ENCODE measurements at places on chromosomes 4 and X.
A peak's percentile ranks its signal among the peaks of the same experiment; 100 is the strongest.

DNA sequence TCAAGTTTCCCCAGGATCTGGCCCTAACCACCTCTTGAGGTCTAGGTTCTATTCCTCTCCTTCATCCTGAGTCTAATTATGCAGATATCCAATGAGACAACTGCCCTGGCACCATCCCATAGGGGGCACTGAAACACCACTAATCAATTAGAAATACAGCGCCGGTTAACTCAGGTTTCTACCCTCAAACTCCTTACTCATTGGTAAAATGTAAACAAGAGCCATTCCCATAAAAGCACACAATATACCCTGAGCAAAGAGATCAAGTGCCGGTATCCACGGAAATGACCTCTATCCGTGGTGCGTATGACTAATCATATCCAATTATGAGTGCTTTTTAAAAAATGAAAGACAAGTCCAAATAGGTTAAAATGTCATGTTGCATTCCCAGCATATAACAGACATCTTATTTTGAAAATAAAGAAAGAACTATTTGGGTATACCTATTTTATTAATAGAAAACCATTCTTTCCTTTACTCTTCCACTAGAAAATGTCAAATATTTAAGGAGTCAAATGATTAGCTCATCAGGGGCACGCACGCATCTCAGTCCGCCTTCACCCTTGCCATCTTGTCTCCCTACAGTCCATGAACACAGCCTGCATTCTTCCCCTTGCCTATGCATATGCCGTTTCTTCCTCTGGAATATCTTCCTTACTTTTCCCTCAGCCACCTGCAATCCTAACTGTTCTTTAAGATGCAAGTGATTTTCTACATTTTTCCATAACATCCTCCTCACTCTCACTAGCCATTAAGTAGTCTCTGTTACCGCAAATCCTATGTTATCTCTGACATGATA lies 141.1 kb downstream of the MAML3 start:
- DNase-seq: peak; percentile 60

DNA sequence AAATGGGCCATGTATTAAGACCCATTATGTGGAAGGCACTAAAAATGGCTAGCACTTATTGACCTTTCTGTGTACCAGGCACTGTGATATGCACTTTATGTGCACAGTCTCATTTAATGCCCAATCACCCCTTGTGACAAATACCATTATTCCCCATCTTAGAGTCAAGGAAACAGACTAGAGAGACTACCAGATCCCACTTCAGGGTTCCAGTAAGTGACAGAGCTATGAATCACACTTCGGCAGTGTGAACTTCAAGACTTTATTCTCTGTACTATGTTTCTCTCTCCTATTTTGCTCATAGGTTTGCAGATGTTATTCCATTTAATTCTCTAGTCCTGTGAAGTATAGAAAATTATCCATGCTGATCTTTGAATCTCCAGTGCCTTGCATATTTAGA lies 107.0 kb downstream of the NFKB1 start:
- no peak for DNase-seq

DNA sequence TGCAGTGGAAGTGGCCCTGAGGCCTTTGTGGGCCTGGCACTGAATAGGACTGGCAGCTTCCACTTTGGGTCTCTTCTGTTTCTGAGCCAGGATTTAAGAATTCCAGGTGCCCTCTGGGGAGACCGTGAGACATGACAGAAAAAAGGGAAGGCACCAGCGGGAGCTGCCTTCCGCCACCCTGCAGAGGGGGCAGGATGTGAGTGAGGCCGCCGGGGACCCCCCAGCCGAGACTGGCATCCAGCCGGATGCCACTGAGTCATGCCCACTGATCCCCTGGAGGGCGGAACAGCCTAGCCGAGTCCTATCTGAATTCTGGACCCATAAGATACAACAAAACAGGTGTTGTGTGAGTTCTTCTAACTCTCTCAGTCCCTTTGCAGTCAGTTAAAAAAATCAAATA lies 41.3 kb downstream of the C4orf50 start:
- DNase-seq: no peak

DNA sequence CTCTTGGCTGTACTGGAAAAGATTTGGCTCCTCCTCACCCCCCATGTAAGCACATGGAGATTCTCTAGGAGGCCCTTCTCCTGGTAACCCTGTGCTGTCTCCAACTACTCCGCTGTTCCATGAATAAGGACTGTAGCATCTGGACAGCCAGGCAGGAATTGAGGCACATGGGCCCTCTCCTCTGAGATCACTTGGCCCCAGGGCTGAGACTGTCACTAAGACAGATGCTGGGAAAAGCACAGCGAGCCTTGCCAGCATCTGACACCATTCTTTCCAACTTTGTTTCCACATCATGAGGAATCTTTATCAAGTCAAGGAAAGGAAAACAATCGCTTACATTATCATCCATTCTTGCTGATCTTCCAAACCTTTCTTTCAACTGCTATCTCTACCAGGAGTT lies 222.6 kb upstream of the INTU start:
- DNase-seq: no peak

- no peak for DNase-seq
These were observed 10.7 kb downstream of the SGMS2 start for GRCh38 chr4:107835406-107835805.

- no peak for DNase-seq
These were observed 90.7 kb downstream of the SHROOM3 start for GRCh38 chr4:76525751-76526150.

DNA sequence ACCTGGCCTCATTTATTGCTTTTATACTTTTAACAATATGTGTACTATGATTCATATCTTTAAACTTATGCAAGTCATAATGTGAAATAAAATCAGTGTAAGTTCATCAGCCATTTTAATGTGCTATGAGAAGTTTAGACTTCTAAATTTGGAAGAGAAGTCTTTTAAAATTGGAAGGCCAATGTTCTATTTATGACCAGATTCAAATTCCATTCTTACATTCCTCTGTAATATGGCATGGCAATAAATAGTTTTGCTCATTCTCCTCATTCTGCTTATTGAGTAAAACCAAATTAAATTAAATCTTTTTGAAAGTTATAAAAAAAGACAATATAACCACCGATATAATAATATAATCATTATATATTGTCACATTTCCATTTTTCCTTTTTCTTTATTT lies 126.2 kb downstream of the SORBS2 start:
- DNase-seq: no peak

DNA sequence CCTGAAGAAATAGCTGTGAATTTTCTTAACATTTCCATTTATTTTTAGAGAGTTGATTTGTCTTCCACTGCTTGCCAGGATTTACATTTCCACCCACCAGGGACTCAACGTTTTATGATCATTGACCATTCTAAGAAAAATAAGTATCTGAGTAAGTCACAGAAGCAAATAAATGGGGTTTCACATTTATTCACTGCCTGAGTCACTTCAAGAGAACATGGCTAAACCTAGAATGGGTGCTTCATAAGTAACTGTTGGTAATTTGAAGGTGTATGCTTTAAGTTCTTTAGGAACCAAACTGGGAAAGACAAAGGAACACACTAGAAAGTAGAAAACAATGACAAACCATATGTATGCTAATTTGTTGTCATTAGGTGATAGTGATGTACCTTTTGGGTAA lies 43.2 kb upstream of the GRIA3 start:
- DNase-seq: no peak

GRCh38 chrX:31271615-31272471 lies 200.0 kb upstream of the FTHL17 start:
- DNase-seq: no peak

DNA sequence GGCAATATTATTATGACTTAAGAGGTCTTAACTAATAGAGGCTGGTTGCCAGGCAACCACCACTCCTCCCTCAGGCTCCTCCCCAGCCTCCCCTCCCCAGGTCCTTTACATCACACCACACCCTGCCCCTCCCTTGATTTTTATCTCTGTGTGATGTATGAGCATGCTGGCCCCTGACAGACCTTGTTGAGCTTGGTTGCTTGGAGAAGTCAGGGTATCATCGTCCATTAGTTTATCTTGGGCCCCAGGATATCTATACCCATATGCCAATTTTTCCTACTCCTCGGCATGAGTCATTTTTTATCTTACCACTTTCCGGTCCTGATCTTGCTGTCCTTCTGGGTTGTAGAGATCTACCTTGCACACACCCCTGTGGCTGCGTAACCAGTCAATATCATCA lies 2.5 kb downstream of the AKAP4 start:
- no peak for DNase-seq

DNA sequence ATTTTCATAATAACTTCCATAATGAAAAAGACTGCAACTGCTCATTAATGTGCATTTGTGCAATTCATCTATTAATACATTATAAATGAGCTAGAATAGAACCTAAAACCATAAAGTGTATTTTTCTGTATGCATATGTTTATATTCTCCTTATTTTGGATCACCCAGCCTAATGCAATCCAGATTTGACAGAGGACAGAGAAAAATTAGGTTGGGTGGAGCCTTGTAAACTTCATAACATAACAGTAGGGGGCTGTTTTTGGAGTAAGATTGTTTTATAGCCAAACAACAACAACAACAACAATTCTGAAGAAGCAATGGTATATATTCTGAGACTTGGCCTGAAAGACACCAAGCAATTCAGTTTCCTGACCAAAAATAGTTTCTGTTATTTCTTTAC lies 615.3 kb upstream of the SLIT2 start:
- no peak for DNase-seq

DNA sequence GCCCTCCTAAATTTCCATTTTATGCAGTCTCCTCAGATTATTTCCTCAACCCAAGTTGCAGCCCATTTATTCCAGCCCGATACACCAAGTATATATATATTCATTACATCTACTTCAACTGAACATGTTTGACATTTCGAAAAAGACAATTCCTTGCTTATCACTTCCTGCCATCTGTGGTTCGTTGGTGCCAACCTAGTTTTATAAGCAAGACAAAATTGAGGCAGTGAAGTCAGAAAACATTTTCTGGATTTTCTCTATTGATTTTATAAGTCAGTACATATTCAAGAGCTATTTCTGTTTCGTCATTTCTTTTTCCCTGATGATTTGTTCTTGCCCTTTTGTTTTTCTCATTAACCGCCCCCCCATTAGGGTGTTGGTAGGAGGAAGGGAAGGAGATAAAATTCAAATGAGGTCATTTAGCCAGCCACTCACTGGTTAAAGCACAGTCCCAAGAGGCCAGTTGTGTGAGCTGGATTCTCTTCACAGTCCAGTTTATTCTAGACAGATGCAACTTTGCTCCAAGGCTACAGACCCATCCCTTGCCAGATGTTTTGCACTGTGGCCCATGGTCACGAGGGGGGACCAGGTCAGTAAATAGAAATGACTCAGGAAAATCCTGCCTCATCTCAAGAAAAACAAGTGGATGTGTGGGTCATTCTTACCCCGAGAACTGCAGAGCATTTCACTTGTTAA lies 20.3 kb upstream of the VEGFD start:
- no peak for DNase-seq

- no peak for DNase-seq
These were observed 2.2 kb downstream of the MID2 start for GRCh38 chrX:107827852-107828251.

DNA sequence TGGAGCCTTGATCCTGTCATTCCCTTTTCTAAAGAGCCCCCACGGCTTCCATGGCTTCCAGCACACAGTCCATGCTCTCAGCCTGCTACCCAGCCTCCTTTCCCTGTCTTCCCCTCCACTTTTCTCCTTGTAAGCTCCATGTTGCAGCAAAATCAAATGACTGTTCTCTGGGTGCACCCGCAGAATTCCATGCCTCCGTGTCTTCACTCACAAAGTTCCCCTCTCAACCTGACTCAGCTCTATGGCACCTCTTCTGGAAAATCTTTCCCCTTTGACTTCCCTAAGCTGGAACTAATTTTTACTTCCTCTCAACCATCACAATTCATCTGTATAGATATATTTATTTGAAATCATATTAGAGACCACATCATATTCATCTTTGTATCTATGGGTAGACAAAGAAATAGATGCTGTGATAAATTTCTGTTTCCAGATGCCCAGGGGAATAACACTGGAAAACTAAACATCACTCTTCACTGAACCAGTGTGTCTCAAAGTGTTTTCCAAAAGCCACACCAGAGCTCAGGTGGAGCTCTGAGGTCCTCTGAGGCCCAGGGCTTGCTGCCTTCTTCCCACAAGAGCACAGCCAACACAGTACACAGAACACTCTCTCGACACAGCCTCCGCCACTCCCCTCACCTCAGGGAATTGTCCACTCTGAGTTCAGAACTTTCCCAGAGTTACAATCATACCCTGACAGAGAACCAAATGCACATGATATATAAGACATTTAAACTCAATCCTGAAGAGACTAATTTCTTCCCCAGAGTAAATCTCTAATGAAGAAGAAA lies 3.3 kb downstream of the SETD7 start:
- DNase-seq: no peak

DNA sequence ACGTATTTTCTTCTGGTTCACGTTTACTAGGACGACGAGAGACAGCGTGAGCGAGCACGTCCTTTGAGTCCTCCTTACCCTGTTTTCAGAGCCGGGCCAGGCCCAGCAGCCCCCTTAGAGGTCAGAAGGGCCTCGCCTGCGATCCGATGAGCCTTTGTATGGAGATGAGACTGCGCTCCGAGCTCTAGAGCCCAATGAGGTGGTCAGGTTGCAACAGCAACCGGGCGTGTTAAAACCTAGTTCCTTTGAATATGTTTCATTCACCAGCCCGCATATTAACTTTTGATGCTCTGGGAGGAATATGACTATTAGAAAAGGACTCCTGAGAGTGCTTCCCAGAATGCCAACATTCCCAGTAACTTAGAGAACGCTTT lies 55.6 kb upstream of the TADA2B start:
- no peak for DNase-seq

GRCh38 chr4:168138143-168138542 lies 45.8 kb downstream of the ANXA10 start:
- no peak for DNase-seq

- no peak for DNase-seq
These were observed 1.2 kb downstream of the HMGB3 start for GRCh38 chrX:150984169-150984824.

Measured in CD4-positive, alpha-beta T cell treated with Interferon alpha-2 for 1 hour (primary cell).